ENCODE measurements at places on chromosomes 3 and 15.

DNA sequence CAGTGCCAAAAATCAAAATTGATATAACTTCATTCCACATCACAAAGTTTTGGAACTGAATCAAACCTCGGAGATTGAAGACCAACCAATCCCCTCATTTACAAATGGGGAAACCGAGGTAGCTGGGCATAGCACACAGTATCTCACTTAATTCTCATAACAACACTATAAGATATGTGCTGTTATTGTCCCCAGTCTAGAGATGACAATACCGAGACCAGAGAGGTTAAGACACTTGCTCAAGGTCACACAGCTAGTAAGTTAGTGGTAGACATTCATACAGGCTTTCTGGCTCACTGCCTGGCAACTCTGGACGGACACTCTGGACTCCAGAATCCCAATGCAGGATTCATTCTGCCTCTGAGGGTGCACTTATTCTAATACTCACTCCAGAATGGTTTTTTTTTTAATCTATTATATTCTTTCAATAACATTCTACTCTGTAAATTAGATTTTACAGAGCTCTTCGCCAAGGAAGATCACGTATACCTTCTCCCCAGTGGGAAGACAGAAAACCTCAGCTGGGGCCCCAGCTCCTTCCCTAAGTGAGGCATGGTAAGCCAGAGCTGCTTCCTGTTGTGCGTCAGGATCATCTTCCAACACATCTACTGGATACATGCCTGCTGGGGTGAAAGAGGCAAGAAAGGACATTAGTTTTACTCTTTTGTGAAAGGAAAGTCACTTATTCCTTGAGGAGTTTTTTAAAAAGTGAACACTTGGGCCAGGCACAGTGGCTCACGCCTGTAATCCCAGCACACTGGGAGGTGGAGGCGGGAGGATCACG, 128.4 kb upstream of the IGF1R start:
- DNase-seq: no peak

DNA sequence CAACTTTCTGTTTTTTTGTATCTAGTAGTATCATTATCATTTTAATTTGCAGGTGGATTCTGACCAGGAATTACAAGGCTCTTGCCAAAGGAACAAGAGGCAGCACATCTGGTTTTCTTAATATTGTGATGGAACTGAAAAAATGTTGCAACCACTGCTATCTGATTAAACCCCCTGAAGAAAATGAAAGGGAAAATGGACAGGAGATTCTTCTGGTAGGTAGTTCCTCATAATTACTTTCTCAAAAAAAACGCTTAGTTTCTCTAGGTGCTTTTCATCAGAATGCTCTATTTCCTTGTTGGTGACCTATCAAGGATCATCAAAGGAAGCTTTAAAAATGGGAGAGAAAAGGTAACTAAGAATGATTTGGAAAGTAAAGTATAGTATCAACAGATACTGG, 71.6 kb downstream of the CHD2 start:
- DNase-seq: peak; percentile 6

DNA sequence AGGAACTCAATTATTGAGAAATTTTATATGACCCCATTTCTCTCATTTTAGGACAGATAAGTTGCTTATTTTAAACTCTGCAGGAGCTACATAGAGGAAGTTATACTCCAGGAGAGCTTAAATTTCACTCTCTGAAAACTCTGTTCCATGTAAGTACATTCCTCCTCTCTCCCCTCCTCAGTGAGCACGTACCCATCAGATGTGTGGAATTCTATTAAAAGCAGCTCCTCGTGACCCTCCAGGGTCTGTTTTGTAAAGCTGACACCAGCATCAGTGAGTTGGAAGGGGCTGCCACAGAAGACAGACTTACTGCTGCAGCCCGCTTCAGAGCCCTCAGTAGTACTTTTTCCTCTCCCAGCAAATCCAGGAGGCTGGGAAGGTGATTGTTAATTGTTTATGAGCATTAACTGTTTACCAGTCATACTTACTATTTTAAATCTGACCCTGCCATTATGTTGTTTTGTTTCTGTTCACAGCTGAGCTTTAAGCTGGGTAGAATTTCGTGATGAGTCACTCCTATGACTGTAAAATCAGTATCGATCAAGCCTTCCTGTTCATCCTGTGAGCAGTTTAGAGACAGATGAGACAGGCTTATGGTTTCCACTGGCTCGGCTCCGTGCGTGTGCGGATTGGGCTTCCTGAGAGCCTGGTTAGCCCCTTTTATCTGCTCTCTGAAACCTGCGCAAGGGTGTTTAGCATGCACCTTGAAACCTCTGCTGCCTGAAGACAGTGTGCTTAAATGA, 20.4 kb downstream of the IGF1R start:
- DNase-seq: peak; percentile 44

DNA sequence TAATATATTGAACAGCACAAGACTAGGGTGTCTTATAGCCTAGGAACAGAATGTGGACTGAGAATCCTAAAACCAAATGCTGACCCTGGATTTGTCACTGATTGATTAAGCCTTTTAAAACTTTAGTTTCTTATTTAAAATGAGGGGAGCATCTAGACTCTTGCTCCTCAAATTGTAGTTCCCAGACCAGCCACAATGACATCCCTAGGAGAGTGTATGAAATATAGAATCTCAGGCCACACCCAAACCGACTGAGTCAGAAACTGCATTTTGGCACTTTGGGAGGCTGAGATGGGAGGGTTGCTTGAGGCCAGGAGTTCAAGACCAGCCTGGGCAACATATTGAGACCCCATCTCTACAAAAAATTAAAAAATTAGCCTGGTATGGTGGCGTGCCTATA, 287.8 kb upstream of the UMPS start:
- no peak for DNase-seq

GRCh38 chr3:72191209-72191960, 406.4 kb upstream of the PROK2 start:
- DNase-seq: peak; percentile 70

- peak; percentile 89 for DNase-seq
Measured at GRCh38 chr15:41603941-41604911, 45.2 kb downstream of the TYRO3 start.

DNA sequence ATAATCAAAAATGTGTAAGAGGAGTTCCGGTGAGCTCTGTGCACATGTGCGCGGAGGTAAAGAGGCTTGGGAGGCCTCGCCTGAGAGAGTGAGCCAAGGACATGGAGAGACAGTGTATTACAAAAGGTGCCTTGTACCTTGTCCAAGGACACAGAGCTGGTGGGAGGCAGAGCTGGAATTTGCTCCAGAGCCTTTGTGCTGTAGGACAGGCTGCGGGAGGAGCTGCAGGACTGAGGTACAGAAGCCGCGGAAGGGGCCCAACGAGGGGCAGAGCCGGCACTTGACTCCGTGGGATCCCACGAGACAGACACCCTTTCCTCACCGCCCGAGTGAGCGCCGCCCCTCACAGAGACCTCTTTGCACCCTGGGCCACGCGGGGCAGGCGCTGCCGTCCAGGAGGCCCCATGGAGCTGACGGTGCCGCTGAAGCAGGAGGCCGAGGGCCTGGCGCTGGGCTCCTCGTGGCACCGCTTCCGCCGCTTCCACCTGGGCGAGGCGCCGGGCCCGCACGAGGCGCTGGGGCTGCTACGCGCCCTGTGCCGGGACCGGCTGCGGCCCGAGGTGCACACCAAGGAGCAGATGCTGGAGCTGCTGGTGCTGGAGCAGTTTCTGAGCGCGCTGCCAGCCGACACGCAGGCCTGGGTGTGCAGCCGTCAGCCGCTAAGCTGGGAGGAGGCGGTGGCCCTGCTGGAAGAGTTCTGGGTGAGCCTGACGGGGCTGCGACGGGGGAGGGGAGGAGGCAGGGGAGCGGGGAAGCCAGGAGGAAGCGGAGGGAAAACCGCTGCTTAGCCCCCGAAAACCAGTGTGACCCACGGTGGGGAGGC, 68.7 kb downstream of the SLTM start:
- DNase-seq: peak; percentile 25

DNA sequence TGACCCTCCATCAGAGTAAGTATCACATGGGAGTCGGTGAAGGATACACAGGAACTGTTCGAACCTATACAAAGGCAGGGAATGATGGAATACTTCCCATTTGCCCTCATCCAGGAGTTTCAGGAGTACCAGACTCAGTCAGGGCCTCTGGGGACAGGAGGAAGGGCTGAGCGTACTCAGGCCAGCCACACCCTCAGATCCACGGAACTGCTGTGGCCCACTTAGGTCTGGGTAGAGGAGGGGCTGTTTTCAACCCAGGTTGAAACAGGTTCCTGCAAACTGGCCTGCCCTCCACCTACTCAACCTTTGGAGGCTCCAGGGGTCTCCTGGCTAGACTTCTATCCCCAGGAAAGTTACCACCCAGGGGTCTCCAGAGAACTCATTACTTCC, 6.7 kb upstream of the IGDCC3 start:
- no peak for DNase-seq

- no peak for DNase-seq
Measured at GRCh38 chr3:80978216-80978969, 783.1 kb downstream of the GBE1 start.

DNA sequence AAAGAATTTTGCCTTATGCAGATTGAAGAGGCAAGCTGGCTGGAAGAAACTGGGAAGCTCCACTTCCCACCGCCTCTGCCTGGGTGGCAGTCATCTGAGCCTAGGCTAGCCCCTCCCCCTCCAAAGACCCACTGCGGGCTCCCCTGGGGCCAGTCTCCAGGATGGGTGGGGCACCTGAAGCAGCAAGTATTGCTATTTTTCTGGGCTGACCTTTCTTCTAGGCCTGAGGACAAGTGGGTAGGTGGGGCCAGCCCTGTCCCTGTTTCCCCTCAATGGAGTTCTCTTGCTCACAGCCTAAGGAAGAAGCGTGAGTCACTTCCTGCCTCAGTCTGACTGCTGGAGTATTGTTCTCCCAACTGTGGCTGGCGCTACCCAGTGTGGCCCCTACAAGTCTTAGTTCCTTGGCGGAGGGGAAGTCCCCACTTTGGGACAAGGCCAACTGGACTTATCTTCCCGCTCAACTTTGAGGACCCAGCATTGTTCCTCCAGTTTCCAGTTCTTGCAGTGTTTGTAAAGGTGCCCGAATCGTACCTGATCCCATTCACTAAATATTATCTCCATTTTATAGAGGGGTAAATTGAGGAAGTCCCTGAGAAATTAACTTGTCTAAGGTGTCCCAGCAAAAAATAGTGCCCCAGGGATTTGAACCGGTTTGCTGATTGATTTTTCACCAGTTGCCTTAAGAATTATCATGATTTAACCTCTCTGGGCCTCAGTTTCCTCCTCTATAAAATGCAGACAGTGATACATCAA, 1.4 kb downstream of the FURIN start:
- peak; percentile 64 for DNase-seq

DNA sequence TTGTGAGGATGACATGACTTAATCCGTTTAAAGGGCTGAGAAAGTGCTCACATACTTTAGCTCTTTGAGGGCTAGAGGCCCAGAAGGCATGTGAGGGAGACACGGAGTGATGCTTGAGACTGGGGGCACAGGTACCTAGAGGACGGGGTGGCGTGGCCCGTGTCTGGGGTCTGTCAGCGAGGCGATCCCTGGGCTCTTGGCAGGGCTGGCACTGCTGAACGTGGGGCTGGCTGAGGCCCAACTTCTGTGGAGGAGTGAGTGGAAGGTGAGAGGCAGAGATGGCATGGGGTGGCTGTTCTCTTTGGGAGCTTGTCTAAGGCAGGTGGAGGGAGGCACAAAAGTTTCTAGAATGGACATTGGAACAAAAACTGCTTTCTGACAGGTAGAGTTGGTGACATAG, 9.5 kb downstream of the SEMA4B start:
- DNase-seq: no peak

All from AG10803 (cell line).